Stimulated activated CD8-positive, alpha-beta memory T cell treated with anti-CD3 and anti-CD28 coated beads, Interleukin-15, amount 100 ng/mL, for 1 hour (primary cell): ENCODE measurements at places on chromosomes 5 and 9.

- DNase-seq = no peak
Measured at GRCh38 chr9:34477541-34477940, 18.9 kb downstream of the DNAI1 start.

- no peak for DNase-seq
Measured at GRCh38 chr9:107174441-107174840, 108.6 kb upstream of the RAD23B start.

DNA sequence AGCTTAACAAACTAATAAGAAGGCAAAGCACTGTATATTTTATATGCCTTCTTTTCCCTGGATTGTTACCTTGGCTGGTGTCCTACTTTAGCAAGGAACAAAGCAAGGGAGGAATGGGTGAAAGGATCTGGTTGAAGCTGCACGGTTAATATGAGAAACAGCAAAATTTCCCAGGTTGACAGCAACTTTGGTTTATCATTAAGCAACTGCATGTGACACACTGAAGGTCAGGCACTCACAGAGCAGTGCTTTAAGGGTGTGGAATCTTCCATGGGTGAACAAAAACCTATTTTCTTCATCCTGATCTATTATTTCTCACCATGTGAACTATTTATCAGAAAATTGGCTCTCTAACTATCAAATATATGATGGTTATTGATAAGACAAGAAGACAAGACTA lies 109.0 kb upstream of the ATP10B start:
- no peak for DNase-seq

- no peak for DNase-seq
Measured at GRCh38 chr5:91130759-91131158, 252.4 kb downstream of the ARRDC3 start.

GRCh38 chr9:74951725-74952151 lies 974 bp downstream of the C9orf40 start:
- DNase-seq = no peak

GRCh38 chr9:125649315-125649714 lies 57.7 kb downstream of the MAPKAP1 start:
- no peak for DNase-seq

DNA sequence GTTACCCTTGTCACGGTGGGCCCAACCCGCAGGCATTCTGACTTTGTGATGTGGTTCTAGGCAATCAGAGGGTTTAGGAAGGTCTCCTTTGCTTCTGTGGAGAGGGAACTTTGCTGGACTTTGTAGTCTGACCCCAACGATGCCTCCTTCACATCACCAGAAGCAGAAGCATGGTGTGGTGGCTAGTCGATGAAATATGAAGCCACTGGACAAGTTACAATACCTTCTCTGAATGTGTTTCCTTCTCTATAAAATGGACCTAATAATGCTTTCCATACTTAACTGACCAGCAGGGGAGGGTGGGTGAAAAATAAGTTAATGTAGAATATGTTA lies 607 bp downstream of the SPEF2 start:
- DNase-seq = no peak

DNA sequence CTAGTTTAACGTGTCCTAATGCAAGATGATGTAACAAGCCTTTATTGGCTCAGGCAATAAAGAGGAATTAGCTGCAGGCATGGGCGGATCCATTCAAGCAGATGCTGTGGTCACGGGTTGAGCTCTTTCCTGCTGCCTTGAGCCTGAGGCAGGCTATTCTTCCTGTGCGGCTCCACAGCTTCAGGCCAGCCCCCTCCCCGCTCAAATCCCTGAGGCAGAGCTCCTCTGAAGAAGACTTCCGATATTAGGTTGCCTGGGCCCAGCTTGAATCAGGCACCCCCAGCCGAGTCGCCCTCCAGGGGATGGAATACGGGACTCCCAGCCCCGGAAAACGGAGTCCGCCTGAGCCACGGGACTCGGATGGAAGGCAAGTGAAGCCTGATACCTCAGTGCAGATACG lies 95.0 kb upstream of the RUFY1 start:
- no peak for DNase-seq

DNA sequence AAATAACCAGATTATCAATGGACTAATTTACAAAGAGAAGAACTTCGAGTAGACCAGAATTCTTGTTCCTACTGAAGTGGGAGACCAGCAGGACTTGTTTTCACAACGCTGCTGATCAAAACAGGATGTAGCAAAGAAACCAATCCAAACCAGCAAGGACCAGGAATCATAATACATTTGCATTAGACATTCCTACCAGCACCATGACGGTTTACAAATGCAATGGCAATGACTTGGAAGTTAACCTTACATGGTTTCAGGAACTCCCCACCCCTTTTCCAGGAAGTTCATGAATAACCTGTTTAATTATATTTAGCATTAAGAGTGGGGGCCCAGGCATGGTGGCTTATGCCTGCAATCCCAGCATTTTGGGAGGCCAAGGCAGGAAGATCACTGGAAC lies 100.0 kb downstream of the LPAR1 start:
- no peak for DNase-seq

DNA sequence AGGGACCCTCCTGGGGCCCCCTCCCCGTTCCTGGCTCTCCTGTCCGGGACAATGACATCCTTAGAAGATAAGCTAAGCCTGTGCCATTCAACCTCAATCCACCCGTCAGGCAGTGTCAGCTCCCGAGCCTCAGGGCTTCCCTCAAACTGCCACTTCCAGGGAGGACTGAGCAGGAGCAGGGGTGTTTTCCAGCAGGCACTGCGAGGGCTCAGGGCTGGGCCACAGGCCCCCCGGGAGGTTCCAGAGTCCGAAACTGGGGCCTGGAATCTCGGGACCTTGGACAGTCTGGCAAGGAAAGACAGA lies 26.2 kb downstream of the LHX3 start:
- no peak for DNase-seq

GRCh38 chr5:114822863-114823262 lies 346.8 kb downstream of the TRIM36 start:
- DNase-seq = no peak

GRCh38 chr9:95689669-95690068 lies 172.9 kb upstream of the PTCH1 start:
- no peak for DNase-seq
